Activated CD8-positive, alpha-beta memory T cell treated with anti-CD3 and anti-CD28 coated beads for 1 hour (primary cell): ENCODE measurements at places on chromosomes 1 and 21.

- no peak for DNase-seq
Measured at GRCh38 chr21:26425576-26425975, 147.5 kb downstream of the CYYR1 start.

DNA sequence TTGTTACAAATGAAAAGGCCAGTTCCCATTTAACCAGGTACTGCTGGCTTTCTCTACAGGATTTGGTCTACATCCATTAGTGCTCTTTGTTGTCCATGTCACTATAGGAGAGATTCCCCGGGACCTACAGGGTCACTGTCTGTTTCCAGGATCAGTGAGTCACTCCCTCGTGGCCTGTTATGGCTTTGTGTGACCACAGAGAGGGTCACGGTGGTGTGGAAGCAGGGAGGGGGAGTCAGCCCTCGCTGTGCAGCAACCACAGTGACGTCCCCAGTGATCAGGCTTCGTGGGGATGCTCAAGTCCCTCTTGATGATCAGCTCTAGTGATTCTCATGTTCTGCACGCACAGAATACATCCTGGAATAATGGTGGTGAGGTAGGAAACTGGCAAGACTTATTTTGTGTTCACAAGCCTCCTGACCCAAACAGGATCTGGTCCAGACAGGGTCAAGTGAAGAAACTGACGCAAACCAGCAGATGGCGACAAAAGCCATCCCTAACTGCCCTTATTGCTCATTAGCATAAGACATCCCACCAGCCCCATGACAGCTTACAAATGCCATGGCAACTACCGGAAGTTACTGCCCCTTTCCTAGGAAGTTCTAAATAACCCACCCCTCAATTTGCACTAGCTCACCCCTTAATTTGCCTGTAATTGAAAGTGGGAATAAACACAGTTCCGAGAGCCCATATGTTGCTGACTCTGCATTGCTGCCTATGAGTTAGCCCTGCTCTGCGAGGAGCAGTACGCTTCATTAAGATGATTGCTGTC is 98.5 kb downstream of the DISC1 start:
- DNase-seq: no peak

- no peak for DNase-seq
Measured at GRCh38 chr1:171898941-171899340, 57.6 kb downstream of the DNM3 start.

GRCh38 chr1:33501309-33501708 is 28.9 kb downstream of the ZSCAN20 start:
- no peak for DNase-seq

- DNase-seq: no peak
Measured at GRCh38 chr1:226977643-226978431, 37.7 kb downstream of the COQ8A start.

GRCh38 chr1:22665752-22666151 is 12.7 kb downstream of the C1QB start:
- DNase-seq: no peak

DNA sequence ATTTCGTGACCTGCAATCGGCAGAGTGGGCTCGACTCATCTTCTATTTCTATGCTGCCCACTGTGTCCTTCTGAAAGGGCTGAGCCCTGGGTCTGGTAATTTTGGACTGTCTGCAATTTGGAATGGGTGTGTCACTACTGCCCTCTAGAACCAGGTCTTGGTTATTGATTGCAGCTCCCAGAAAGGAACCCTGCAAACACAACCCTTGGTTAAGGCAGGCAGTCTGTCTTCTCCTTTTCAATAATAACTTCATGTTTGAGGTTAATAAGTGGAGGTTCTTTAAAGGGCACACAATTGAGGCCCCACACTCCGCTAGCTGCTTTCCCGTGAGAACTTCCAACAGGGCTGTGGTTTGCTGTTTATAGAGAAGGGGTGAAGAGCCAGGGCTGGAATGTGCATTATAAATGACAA is 79.9 kb upstream of the LYST start:
- no peak for DNase-seq

DNA sequence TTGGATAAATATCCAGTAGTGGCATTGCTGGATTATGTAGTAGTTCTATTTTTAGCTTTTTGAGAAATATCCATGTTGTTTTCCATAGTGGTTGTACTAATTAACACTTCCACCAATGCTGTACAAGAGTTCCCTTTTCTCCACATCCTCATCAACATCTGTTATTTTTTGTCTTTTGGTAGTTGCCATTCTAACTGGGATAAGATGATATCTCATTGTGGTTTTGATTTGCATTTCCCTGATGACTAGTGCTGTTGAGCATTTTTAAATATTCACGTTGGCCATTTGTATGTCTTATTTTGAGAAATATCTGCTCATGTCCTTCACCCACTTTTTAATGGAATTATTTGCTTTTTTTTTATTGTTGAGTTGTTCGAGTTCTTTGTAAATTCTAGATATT is 183.9 kb downstream of the PTPRU start:
- no peak for DNase-seq

- no peak for DNase-seq
Measured at GRCh38 chr1:180633057-180634056, 1.5 kb downstream of the XPR1 start.

GRCh38 chr1:114320586-114320985 is 166.9 kb upstream of the SYT6 start:
- no peak for DNase-seq

DNA sequence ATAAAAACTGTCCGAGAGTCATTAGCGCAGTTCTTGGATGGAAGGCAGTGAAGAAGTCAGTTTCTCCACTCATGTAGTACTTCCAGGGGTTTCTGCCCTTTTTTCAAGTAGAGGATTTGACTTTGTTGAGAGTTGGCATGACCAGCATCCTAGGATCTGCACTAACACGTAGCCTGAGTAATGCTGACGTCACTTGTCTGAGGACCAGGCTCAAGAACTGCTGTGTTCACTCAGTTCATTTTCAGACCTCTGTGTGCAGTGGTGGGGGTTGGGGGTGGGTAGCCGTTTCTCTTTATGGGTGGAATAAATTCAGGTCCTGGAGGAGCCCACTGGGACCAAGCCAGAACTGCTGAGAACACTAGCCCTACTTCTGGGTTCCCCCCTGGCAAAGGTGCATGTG is 53.3 kb downstream of the MRPS6 start:
- DNase-seq: no peak

GRCh38 chr21:28754862-28755261 is 237.8 kb downstream of the LTN1 start:
- DNase-seq: no peak

- DNase-seq: no peak
Measured at GRCh38 chr1:8218351-8219092, 99.4 kb upstream of the SLC45A1 start.

DNA sequence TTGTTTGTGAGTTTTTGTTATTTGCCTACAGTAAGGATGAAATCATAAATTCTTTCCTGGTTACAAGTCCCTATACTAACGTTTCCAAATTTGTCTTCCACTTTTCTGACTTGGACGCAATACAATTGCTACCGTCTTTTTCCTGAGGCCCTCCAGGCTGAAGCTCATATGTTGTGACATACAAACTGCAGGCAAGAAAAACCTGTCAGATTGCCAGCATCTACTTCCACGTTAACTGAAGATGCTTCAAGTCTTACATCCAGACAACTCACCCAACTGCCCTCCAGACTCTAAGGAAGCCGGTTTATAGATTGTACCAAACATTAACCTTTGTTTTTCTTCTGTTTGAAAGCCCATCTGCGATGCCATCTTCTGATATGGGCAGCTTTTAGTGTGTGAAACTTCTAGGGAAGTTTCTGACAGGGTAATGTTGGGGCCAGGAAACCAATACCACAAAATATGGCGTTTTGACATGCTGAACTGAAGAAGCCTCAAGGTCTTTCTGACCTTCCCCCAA is 21.4 kb upstream of the RNF11 start:
- no peak for DNase-seq

DNA sequence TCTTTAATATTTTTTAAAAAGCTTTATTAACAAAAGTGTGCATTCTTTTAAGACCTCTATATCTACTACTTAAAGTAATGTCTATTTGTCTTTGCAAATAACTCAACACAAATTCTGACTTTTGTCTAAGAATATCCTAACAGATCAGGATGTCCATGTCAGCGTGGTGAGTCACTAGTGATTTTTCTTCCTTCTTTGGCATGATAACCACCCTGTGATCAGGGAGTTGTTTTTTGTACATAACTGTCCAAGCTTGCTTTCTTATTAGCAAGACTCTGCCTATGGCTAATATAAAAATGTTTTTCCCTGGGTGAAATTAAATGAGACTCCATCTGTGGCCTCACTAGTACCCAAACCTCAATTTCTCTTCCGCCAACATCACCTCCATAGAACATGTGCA is 688.9 kb upstream of the ADGRL2 start:
- DNase-seq: no peak

DNA sequence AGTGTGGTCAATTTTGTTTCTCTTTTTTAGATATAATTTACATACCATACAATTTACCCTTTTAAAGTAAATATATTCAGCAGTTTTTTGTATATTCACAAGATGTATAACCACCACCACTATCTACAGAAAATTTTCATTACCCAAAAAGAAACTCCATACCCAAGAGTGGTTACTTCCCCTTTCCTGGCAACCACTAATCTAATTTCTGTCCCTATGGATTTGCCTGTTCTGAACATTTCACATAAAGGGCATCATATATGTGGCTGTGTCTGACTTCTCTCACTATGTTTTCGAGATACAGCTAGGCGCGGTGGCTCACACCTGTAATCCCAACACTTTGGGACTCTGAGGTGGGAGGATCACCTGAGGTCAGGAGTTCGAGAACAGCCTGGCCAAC is 13.6 kb downstream of the PACC1 start:
- DNase-seq: no peak

DNA sequence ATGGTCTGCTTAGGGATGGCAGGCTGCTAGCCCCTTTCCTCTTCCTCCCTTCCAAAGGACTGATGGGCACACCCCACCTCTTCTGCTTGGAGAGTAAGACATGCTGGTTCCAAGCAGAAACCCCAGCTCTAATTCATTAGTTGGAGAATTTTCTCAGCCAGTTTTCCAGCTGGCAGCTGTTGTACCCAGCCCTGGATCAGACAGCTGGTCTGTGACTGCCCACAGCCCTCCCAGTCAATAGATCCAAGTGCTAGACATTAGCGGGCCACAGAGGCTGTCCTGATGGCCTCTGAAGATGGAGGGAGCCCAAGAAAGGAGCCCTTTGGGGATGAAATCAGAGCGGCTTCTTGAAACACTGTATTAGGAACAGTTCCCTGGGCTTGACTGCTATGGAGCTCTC is 35.8 kb downstream of the ACOT11 start:
- no peak for DNase-seq

GRCh38 chr1:96487394-96487793 is 234.2 kb upstream of the PTBP2 start:
- DNase-seq: no peak

GRCh38 chr1:52332411-52332810 is 33.6 kb downstream of the CC2D1B start:
- no peak for DNase-seq

DNA sequence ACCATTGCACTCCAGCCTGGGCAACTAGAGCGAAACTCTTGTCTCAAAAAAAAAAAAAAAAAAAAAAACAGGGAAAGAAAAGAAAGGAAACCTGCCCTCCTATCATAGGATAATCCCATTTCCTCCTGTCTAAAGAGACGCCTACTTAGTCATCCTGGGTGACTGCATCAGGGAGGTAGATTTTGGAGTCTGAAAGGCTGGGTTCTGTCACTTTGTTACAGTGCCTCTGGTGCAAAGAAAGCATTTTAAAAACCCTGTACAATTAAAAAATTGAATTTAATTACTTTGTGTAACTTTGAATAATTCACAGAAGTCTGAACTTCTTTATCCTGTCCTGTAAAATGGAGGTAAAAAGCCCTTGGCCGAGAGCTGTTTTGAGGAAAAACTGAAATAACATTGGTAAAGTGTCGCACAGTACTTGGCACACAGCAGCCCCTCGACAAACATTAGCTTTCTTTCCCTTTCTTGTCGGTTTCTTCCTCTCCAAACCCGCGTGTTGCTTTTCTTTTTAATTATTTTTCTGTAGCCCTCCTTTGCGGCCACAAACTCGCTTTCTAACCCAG is 657 bp upstream of the HDAC1 start:
- DNase-seq: no peak

GRCh38 chr1:21671915-21672314 is 2.8 kb upstream of the RAP1GAP start:
- DNase-seq: no peak

GRCh38 chr1:204414016-204414415 is 2.4 kb upstream of the PPP1R15B start:
- no peak for DNase-seq

DNA sequence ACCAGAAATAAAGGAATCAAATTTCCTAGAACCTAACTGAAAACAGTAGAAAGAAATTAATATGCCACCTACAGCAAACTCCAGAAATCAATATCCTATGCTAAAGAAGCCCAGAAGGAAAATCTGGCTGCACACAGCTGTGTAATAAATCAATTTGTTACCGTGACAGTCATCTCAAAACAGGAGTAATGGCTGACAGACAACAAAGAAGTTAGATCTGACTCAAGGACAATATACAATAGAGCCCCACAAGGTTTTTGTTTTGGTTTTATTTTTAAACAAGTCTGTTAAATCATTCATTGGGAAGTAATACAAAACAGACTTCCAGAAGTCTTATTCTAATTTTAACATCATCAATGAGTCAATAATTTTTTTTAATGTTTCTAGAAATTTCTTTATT is 168.4 kb downstream of the RERE start:
- DNase-seq: no peak

DNA sequence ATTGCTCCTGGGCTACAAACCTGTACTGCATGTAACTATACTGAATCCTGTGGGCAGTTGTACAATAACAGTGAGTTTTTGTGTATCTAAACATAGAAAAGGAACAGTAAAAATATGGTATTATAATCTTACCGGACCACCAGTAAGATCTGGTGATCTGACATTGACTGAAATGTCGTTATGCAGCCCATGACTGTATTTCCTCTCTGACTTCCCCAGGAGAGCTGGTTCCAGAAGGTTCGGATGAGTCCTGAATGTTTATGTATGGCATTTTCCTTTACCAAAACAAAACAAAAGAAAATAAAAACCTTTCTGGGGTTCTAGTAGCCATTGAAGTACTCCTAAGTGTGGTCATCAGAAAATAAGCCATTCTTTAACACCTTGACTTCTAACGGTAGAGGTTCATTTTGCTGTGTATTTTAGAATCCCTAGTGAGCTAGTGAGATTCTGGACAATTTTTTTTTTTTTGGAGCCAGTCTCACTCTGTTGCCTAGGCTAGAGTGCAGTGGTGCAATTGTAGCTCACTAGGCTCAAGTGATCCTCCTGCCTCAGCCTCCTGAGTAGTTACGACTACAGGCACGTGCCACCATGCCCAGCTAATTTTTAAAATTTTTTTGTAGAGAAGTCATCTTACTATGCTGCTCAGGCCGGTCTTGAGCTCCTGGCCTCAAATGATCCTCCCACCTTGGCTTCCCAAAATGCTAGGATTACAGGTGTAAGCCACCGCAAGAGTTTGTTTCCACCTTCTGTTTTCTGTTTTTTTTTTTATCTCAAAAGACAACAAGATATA is 27.7 kb downstream of the UBE4B start:
- DNase-seq: no peak

DNA sequence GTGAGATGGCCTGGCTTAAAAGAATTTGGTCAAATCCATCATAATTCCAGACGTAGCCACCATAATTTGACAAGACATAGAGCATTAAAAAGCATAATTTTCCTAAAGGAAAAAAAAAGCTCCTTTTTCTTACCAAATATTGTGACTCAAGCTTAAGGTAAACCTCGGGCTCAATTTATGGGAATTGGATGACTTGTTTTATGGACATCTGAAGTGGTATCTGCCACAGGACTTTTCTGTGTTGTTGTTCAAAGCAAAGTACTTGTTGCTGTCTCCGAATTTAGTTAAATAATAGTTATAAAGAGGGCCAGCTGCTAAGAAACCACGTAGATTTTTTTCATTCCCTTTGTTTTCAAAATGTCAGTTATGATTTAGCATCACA is 1.1 kb downstream of the MPZL1 start:
- no peak for DNase-seq
